ENCODE measurements at places on chromosomes 6 and 20. TPM values are rescaled to one million over a fixed set of nuclear protein-coding genes. Genes with fewer than 3 reads are reported as not detected.

The CRISP2 gene
- not detected for total RNA-seq

The TCF15 gene
- total RNA-seq = not detected

The IL20RA gene
- total RNA-seq = not detected

The PAX1 gene
- total RNA-seq = not detected

The NPEPL1 gene
- 30.7 TPM for total RNA-seq

Data from activated CD4-positive, alpha-beta T cell treated with anti-CD3 and anti-CD28 coated beads, Interleukin-2, amount 10 ng/mL, durations not matched to agents 7 days and 5 days (primary cell).